Stimulated activated CD8-positive, alpha-beta memory T cell treated with anti-CD3 and anti-CD28 coated beads, Interleukin-15, amount 100 ng/mL, for 24 hours (primary cell): ENCODE measurements at places on chromosomes 4 and X.

GRCh38 chr4:155735496-155735895 is 23.3 kb upstream of the GUCY1B1 start:
- DNase-seq = no peak

GRCh38 chr4:153748378-153748777 is 11.4 kb downstream of the RNF175 start:
- DNase-seq = no peak

- no peak for DNase-seq
Measured at GRCh38 chr4:38857354-38858096, 908 bp upstream of the TLR6 start.

DNA sequence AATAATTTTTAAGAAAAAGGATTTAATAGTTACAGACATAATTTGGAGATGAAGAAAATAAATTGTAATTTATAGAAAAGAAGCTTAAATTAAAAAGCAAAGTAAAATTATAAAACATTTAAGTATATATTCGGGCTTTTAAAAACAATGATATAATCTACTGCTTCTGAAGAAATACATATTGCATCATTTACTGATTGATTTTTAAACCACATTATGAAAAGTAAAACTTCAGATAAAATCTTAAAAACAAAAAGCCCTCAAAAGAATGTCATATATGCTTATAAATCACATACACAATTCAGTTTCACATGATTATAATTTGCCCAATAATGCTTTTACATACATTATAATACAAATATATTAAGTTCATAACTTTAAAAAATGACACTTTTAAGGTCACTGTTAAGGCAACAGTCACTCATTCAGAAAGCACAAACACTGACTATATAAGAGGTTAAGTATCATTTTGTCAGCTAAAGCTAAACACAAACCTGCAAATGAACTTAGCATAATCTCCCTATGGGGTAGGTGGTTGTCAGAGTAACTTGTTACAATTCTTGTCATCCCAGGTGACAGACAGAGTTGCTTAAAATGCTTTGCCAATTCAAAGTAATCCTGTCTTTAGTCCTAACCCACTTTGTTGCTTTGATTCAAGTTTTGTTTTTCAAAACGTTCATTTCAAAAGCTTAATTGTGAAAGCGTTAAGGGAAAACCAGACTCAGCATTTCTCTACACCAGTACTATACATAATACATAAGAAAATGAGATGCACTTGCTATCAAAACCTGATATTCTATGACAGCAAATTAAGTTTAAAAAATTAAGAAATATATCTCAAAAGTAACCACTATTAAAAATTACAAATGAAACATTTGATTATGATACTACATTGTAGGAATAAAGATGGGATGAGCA is 90.6 kb upstream of the MAB21L2 start:
- no peak for DNase-seq

- no peak for DNase-seq
Measured at GRCh38 chr4:82275431-82276331, 98.1 kb downstream of the HNRNPD start.

DNA sequence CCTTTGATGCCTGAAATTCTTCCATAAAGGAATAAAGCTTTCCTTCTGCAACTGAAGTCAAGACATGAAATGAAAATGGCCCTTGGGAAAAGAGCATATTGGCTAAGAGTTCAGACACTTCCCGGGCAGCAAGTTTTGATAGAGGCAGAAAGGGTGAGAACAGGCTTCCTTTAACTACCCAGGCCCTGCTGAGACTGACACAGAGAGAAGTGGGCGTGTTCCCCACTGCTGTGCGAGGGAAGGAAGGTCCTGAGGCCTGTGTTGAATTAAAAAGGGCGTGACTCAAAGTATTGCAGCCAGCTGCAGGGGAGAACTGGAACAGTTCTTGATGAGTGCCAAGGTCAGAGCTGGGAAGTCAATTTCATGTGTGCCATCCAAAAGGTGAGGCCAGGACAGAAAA is 33.9 kb upstream of the ADGRG2 start:
- no peak for DNase-seq

- DNase-seq = no peak
Measured at GRCh38 chr4:82402196-82402775, 28.0 kb downstream of the HNRNPDL start.

GRCh38 chrX:110320381-110320987 is 2.6 kb upstream of the AMMECR1 start:
- DNase-seq = no peak

GRCh38 chrX:10133980-10134676 is 22.6 kb upstream of the CLCN4 start:
- no peak for DNase-seq

DNA sequence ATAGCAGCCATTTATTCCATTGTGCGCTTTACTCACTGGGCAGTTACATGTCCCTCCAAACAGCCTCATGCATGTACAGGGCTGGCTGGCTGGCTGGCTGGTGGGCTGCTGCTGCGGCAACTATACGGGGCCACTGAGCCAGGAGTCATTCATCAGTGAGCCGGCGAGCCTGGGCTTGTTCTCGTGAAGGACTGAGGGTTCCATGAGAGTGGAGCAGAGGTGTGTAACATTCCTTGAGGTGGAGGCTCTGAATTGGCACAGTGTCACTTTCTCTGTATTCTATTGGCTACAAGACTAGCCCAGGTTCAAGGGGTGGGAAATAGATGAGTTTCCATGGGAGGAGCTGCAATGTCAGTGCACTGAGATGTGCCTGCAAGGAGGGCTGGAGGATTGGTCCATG is 89.1 kb downstream of the ARHGAP10 start:
- DNase-seq = no peak

DNA sequence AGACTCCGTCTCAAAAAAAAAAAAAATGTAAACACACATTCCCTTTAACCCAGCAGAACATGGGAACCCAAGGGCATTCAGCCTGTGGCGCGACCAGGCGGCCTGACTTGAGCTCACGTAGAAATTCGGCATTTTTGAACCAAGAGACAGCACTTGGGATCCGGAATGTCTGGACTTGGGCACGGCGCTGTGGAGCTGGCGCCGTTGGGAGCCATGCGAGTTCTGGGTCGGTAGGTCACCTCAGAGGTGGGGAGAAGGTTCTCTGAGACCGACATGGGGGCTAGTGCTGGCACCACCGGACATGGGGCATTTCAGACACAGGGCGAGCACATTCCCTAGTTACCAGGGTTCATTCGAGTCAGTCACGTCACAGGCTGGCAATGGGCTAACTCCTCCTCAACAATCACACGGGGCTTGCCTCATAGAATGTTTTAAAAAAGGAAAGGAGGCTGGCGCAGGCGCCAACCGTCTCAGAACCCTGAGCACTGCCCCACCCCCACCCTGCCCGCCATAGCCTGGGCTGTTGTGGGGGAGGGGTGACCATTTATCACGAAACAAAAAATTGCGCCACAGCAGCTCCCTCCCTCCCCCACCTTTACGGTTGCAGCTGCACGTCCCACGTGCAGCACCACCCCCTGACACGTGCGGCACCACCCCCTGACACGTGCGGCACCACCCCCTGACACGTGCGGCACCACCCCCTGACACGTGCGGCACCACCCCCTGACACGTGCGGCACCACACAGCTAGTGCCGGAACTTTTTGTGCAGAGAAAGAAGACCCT is at the start of gene TEX28:
Gene TEX28, minus strand, starts transcription at position 334 of the 784 bp plus-strand sequence. CDS start 3,007 bp downstream, outside the sequence.
- DNase-seq = no peak

DNA sequence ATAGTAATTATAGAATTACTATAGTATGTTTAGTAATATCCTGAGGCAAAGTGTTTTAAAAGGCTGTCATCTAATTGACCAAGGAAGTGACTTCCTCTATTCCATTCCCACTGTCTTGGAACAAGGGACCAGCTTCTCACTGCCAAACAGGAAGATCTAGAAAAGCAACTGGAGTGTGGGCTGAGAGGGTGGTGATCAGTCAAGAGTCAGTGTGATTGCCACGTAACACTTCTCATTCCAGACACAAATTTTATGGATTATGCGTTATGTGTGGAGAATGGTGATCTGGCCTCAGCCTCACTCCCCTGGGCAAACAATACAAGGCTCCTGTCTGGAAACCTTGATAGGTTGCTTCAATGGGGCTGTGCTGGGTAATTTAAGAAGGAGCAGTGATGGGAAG is 60.0 kb downstream of the RRAGB start:
- DNase-seq = no peak

DNA sequence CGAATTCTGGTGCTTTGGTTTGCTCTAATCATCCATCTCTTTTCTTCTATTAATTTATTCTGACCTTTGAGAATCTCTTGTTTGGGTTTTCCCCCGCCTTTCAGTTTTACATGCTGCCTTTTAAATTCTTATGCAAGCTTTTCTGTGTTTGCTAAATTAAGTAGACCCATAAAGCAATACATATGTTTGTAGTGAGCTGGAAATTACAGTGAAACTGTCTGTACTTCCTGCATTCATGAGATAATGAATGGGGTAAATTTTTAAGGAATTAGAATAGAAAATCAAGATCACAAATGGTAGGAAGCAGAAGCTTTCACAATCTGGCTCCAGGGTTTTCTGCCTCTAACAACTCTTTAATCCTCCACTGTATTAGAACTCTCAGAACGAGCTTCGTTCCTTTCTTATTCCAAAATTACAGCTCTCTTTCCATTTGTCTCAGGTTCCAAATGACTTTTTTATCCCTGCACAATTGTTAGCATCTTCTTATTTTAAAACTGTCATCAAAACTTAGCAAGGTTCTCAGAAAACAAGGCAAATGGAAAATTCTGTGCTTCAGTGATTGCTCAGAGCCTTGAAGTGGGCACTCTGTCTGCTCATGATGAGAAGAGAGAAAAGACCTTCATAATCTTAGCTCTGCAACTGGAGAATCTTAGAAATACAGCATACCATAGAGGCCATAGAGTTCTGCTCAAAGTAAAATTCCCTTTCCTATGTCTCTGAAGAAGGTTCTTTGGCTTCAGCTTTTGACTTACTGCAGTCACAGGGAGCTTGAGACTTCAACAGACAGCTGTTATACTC is 108.2 kb downstream of the EGF start:
- no peak for DNase-seq

DNA sequence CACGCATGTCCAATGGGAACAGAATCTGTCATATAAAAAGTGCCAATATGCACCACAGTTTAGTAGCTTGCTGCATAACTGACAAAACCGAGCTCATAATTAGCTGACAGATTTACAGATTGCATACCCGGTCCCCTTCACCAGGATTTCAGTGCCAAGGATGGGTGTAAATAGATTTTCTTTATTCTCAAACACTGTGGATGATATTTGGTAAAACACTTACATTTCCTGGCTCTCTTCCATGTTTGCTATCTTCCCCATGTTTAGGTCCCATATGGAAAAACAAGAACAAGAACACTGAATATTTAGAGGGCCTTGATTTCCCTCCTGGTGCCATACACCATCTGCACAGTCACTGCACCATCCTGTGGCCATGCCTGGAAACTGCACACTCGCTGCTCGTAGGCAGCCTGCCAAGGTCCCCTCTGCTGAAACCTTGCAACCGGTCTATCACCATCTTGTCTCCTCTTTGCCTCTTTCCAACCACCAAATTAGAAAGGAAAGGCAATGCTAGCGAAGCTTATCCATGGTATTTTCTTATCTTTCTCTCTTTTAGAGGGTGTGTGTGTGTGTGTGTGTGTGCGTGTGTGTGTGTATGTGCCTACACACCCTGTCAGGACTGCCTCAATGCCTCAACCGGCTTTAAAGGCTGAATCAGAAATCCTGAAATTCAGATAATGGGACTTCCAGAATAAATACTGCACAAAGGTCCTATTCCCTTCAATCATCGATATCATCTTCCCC is 124.2 kb upstream of the MBNL3 start:
- no peak for DNase-seq

- DNase-seq = no peak
Measured at GRCh38 chr4:162061214-162061613, 102.6 kb downstream of the FSTL5 start.

- DNase-seq = no peak
Measured at GRCh38 chr4:122833999-122834398, 7.4 kb downstream of the FGF2 start.

- no peak for DNase-seq
Measured at GRCh38 chr4:3344104-3344503, 51.3 kb downstream of the RGS12 start.

- DNase-seq = no peak
Measured at GRCh38 chr4:53511014-53511413, 80.3 kb downstream of the LNX1 start.

DNA sequence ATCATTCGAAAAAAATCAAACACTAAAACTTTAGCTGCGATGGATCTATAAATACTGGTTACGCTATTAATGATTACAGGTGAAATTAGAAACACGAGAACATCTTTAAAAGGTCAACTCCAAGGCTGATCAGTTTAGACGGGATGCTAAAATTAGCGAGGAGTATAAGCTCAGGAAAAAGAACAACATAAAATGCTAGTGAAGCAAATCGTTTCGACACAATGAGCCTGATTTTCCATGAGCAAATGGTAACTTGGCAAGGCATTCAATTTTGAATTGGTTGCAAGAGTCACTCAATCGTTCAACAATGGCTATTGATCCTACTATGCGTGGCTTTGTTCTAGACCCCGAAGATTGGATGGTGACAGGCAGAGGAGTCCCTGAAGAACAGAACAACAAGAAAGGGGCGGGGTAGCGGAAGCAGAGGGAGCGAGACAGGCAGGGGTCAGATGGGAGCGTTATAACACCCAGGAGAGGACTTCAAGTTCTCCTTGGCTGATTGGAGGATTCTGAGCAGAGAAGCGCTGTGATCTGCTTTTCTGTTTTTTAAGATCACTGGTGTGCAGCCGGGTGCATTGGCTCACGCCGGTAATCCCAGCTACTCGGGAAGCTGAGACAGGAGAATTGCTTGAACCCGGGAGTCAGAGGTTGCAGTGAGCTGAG is 146.5 kb downstream of the RBM47 start:
- no peak for DNase-seq

DNA sequence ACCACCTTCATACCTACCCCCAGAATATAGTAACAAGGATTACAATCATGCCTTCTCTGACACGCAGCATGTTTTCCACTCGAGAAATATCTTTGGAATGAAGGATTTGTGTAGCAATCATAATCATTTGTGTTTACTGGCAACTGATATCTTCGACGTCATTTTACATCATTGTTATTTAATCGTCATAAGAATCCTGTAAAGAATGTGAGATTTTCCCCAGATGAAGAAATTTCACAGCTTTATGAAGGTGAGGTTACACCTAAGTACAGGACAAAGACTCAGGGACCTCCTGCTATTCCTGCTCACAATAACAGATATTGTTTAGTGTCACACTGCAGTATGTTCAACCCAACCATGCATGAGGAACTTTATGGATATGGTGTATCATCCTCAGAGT is 198.2 kb upstream of the LDB2 start:
- DNase-seq = no peak

GRCh38 chr4:55343887-55344286 is 2.2 kb upstream of the SRD5A3 start:
- DNase-seq = no peak

GRCh38 chrX:128650326-128650725 is 598.1 kb upstream of the ACTRT1 start:
- DNase-seq = no peak

- DNase-seq = no peak
Measured at GRCh38 chr4:85951099-85951498, 408.8 kb downstream of the MAPK10 start.

- no peak for DNase-seq
Measured at GRCh38 chr4:123380728-123381716, 15.6 kb upstream of the SPRY1 start.

GRCh38 chr4:72112514-72113156 is 80.8 kb downstream of the NPFFR2 start:
- DNase-seq = no peak

GRCh38 chr4:3035674-3036073 is 38.7 kb downstream of the HTT-AS start:
- no peak for DNase-seq
